Adrenal gland (tissue), 19 donors: ENCODE measurements at places on chromosomes 5 and 9. TPM values are rescaled to one million over a fixed set of nuclear protein-coding genes. Genes with fewer than 3 reads are reported as not detected.

The TMEM232 gene
- 4.9 TPM for total RNA-seq

DNA sequence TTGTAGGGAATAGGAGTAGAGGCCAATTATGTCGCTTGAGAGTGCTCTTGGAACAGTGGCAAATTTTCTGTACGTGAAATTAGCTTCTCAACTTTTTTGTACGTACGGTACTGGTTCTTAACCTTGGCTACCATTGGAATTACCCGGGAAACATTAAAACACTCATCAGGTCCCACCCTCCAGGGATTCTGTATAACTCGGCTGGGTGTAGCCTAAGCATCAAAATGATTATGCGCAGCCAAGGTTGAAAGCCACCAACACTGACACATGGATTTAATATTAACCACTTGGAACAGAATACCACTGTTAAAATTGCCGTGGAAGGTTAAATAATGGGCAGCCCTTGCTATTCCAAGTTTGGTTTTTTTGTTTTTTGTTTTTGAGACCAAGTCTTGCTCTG is 17.4 kb downstream of the DNAJA1 start:
- no peak for DNase-seq
- H3K4me1 ChIP-seq: peaks cover 20% of the 10 kb centered on the region
- no peaks in the 10 kb centered on the region for H3K36me3 ChIP-seq
- H3K27ac ChIP-seq: no peak overlapping the region

GRCh38 chr5:95799191-95799835 is 23.2 kb downstream of the GLRX start:
- H3K36me3 ChIP-seq: no peaks in the 10 kb centered on the region
- H3K27ac ChIP-seq: no peak overlapping the region

GRCh38 chr9:87682618-87683017 is 43.3 kb upstream of the CTSL start:
- H3K27me3 ChIP-seq: no peaks in the 10 kb centered on the region
- H3K4me1 ChIP-seq: peaks cover 13% of the 10 kb centered on the region
- DNase-seq: no peak
- H3K4me3 ChIP-seq: no peak overlapping the region
- H3K36me3 ChIP-seq: no peaks in the 10 kb centered on the region
- H3K27ac ChIP-seq: no peak overlapping the region

- H3K36me3 ChIP-seq: no peaks in the 10 kb centered on the region
- H3K4me1 ChIP-seq: no peaks in the 10 kb centered on the region
- H3K27me3 ChIP-seq: no peaks in the 10 kb centered on the region
These were observed 1526.0 kb downstream of the MAT2B start for GRCh38 chr5:165031371-165031770.
